DMS79 treated with DMSO at 0.1 percent for 48 hours (cell line): ENCODE measurements at places on chromosomes 1 and 21.
A peak's percentile ranks its signal among the peaks of the same experiment; 100 is the strongest.

DNA sequence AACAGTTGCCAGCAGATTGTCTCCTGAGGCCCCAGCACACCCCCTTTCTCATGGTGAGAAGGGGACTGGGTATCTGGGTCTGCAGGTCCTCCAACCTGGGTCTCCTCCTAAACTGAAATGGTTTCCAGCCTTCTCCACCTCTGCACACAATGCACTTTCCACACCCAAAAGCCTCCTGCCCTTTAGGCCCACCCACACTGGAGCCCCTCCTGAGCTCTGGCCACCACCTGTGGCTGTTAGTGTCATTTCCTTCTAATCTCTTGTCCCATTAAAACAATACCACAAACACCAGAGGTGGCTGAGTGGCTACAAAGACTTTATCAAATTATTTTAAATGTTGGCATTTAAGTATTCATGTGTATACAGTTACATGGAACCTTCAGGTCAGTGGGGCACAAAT is 11.5 kb downstream of the GPR3 start:
- no peak for DNase-seq

DNA sequence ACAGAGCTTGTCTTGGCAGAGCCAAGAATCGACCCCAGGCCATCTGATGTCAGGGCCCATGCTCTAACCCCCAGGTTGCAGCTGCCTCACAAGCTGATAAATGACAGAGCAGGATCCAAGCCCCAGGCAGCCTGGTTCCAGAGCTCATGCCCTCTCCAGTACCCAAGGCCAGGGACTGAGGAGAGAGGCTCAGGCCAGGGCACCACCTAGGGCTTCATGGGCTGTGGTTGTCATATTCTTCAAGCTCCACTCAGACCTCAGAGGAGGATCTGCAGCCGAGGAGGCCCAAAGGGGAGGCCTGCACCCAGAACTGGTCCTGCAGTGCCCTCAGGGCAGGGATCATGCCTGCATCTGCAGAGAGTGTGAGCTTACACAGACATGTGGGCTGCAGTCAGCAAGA is 301.1 kb downstream of the MATN1 start:
- no peak for DNase-seq

- DNase-seq, result no peak
These were observed 105.5 kb downstream of the HHAT start for GRCh38 chr1:210434223-210434622.

GRCh38 chr1:200527670-200528069 is 92.9 kb downstream of the KIF14 start:
- no peak for DNase-seq

GRCh38 chr21:36579898-36580297 is 100.0 kb upstream of the CLDN14 start:
- DNase-seq, result no peak

GRCh38 chr1:185573677-185574076 is 160.5 kb upstream of the HMCN1 start:
- DNase-seq, result no peak

DNA sequence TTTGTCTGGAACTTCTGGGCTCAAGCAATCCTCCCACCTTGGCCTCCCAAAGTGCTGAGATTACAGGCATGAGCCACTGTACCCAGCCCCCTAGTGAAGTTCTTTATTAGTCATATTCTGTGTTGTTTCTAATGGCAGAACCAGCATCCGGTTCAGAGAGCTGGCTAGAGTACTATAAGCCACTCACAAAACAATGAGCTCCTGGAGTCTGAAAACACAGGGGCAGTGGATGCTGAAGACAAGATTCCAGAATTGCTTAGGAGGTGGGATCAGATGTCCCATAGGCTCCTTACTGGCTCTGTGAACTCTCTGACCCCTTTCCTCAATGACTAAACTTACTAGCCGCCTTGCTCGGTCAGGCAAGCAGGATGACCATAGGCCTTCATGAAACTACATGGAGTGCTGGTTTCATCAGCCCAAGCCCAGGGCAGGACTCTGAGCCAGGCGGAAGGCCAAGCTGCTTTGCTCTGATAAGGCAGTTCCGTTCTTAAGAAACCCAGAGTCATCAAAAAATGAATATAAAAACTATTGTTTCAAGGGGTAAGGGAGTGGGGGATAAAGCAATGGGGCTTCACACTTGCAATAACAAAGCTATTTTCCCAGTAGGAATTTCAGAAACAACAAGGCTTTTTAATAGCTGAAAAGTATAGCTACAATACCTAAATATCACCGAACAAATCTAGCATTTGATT is 8.1 kb downstream of the MTHFR start:
- DNase-seq, result no peak

- no peak for DNase-seq
These were observed 104.2 kb upstream of the ADAMTS5 start for GRCh38 chr21:27070861-27071670.

- no peak for DNase-seq
These were observed 15.7 kb downstream of the FTCD start for GRCh38 chr21:46139686-46140085.

DNA sequence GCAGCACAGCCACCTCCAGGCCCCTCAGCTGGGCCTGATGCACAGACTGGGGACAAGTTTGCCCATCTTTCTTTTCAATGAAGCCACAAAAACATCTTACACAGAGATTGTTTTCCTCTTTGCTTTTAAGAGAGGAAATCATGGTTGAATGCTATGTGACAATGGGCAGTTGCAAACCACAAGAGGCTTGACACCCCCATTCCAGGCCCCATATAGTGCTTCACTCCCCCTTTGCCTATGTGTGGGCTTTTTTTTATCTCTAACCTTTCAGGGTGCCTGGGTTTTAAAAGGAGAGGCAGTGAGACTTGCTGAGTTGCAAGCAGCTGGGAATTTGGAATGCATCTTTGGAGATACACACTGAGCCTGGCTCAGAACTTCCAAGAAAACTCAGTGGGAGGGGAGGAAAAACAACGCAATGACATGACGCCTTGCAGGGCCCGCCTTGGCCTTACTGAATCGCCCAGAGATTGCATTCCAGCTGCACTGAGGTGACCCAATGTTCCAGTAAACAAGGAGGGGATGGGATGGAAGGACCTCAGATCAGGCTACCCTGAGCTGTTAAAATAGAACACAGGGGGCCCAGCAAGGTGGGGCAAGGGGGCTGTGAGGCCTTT is 145.2 kb upstream of the ZNF648 start:
- no peak for DNase-seq

DNA sequence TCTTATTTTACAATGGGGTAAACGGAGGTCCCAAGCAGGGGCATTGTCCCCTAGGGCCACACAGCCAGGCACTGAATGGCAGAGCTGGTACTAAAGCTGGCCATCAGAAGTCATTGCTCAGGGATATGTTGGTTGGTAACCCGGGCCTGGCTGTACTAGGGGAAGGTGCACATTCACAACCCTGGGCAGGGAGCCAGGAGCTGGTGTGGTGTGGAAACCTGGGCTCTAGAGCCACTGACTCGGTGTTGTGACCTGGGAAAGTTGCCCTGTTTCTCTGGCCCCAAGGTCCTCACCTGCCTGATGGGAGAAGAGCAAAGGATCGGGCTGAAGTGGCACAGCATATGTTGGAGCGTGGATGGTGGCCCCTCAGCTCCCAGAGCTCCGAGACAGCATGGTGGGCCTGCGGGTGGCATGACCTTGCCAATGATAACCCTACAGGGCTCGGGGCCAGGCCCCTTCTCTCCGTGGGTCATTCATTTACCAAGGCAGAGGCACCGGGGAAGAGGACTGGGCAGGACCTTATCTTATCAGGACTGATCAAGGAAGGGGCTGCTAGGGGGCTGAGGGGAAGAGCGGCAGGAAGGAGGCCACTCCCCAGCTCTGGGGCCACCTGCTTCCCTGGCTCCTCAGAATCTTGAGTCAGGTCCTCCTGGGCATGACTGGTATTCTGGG is 274.1 kb downstream of the TRABD2B start:
- no peak for DNase-seq

DNA sequence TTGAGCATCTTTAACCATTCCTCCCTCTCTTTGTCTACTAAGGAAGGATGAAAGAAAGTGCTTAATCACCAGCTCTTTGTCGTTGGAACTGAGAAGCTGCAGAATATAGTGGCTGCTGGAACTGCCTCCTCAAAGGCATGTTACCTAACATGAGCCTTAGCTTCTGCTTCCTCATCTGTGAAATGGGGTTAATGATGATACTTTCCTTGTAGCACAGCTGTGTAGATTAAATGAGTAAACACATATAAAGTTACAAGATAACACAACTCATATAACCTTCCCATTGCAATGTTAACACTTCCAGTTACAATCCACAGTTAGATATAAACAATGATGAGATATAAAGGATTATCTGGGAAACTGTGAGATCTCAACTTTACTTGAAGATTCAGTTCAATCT is 48.4 kb upstream of the ZNF326 start:
- DNase-seq, result no peak

- no peak for DNase-seq
These were observed 17.7 kb upstream of the PTPRC start for GRCh38 chr1:198620951-198621824.

- DNase-seq, result no peak
These were observed 142.6 kb upstream of the GJB5 start for GRCh38 chr1:34612091-34612827.

- DNase-seq, result no peak
These were observed 55.0 kb upstream of the HMCN1 start for GRCh38 chr1:185679220-185679619.

DNA sequence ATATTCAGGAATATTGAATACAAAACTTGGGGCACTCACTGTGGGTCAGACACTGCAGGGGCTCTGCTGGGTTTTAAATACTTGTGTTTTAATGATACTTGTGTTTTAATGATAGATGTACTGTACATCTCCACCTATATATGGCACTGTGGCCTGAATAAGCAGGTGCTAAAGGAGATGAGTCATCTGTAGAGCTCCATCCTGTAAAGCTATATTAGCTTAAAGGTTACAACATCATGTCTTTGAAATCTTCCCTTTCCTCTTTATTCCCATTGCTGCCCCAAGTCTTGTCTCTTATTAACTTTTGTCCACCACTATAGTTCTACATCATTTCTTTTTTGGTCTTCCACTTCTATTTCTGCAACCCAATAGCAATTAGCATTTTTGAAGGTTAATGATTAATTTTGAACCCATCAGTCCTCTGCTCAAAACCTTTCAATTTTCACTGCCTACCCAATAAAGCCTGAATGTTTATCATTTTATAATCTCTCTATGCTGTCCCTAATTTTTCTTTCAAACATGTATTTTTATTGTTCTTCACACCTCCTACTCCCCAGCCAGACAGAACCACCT is 113.3 kb upstream of the PTGFR start:
- no peak for DNase-seq

DNA sequence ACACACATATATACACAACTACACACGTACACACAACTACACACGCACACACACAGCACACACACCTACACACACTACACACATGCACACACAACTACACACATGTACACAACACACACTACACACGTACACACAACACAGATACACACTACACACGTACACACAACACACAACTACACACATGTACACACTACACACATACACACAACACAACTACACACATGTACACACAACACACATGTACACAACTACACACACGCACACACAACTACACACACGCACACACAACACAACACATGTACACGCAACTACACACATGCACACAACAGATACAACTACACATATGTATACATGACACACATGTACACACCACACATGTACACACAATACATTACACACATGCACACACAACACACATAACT is 318.1 kb downstream of the CAMTA1 start:
- no peak for DNase-seq

DNA sequence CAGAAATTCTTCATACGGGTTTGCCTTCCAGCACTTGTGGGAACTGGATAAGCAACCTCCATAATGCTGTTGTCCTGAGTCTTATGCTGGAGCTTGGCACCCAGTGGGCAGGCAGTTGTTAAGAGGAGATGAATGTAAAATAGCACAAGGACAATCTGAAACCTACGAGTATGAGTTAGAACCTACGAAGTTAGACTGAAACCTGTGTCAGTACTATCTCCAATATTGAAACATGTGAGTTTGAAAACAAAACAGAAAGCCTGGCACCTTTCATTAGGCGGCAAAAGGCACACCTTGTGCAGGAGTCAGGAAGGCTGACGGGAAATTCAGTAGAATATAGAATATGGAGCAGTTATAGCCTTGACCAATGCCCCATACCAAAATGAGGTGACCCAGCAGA is 489.7 kb upstream of the RGS18 start:
- DNase-seq, result no peak

GRCh38 chr1:10522322-10522860 is 47.6 kb downstream of the PEX14 start:
- DNase-seq, result peak; percentile 80

DNA sequence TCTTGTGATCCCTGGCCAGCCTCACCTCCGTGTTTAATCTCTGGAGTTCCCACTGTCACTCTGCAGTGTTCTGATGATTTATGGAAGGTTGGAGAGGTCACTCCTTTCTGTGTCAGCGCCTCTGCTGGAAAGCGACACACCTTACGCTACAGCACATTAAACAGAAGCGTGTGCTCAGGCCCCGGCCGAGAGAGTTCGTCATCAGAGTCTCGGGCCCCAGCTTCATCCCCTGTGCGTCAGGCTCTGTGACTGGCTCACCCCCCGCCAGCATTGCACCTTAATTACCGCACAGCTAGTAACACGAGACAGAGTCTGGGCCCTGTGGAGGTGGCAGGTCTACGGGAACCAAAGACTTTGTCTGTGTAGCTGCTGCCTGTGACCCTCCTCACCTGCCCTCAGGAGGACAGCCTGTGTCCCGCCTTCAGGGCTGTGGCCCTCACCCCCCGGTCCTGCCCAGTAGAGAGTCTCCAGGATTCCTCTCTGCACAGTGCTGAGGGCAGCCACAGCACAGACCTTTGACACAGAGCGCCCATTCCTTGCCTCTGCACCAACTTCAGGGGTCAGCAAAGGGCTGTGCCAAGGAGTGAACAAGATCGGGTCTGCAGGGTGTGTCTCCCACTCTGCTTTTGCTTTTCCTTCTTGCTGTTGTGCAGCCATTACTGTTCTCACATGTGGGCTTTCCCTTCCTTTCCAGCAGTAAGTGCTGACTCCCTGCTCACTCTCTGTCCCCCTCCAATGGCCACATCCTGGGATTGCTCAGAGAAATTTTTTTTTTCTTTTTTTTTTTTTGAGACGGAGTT is 157.6 kb downstream of the PGBD5 start:
- DNase-seq, result peak; percentile 47

GRCh38 chr1:43864111-43865045 is 69.2 kb upstream of the ARTN start:
- DNase-seq, result no peak

DNA sequence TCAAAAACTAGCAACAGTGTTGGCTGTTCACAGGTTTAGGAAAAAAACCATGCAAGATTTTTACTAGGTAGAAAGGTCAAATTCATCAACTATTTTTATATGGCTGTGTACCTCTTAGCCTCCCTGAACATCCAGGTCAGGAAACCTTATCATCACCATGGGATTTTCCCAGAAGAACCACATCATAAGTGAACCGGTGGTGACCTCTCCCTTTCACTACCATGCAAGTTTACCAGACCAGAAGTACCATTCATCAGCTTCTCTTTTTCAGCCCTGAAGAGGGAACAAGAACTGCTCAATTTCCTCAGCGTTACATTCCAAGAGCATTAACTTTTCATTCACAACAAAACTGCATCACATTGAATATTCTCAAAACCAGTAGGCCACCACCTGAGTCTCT is 5.9 kb downstream of the SSBP3 start:
- DNase-seq, result no peak
